ENCODE measurements at places on chromosomes 12 and 14.

DNA sequence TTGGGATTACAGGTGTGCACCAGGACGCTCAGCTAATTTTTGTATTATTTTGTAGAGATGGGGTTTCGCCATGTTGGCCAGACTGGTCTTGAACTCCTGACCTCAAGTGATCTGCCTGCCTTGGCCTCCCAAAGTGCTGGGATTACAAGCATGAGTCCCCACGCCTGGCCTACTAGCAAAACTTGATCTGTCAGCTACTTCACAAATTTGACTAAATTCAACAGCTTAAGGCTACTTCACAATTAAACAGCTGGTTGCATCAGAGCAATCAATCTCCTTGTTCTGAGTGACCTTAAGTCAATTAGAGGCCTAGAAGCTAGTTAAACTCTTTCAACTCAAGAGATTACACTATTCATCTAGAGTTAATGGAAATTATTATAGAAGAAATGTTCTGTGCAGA lies 12.2 kb downstream of the COQ10A start:
- no peak for DNase-seq

GRCh38 chr14:36174767-36175424 lies 1.6 kb downstream of the PTCSC3 start:
- DNase-seq, result no peak

GRCh38 chr12:119713551-119714031 lies 45.7 kb downstream of the PRKAB1 start:
- DNase-seq, result no peak

DNA sequence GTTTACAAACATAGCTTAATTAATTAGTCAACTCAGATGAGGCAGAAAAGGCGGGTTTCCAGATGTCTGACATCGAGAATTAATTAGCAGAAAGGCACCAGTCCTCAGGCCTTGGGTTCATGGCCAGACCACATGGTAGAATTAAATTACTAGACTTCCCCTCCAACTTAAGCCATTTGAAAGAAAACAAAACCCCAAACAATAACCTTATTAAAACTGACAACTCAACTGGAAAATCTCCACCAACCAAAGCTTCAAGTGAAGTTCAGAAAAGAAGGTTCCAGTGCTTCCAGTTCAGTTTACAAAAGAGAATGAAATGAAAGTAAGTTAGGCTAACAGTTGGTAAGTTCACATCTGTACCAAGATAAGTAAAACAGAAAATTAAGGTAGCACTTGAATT lies 349.5 kb downstream of the GRIN2B start:
- no peak for DNase-seq

- DNase-seq, result no peak
These were observed 38.1 kb upstream of the CAPRIN2 start for GRCh38 chr12:30792648-30793499.

GRCh38 chr12:123996581-123996980 lies 23.6 kb downstream of the ZNF664 start:
- no peak for DNase-seq

GRCh38 chr12:84166812-84167211 lies 745.8 kb downstream of the SLC6A15 start:
- no peak for DNase-seq

GRCh38 chr12:124481772-124482566 lies 85.4 kb downstream of the NCOR2 start:
- DNase-seq, result no peak

DNA sequence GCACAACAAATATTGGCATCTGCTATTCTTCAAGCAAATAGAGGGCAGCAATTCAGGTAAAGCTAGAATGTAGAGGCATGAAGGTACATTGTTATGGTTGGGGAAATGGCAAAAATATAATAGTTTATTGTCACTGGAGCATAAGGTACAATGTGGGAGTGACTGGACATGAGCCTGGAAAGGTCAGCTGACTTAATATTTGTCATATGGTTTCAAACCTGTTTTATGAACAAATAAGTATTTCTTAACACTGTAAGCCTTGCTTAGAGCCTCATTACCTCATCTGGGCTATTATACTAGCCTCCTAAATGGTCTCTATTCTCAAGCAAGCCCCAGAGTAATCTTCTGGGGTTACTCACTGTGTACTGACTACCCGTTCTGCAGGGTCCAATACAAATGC lies 33.7 kb downstream of the FAM177A1 start:
- no peak for DNase-seq

- no peak for DNase-seq
These were observed 4.4 kb downstream of the NACA start for GRCh38 chr12:56720731-56721151.

- DNase-seq, result no peak
These were observed 31.4 kb downstream of the EVL start for GRCh38 chr14:100096656-100097055.

GRCh38 chr14:37278636-37279538 lies 81.2 kb downstream of the MIPOL1 start:
- no peak for DNase-seq

DNA sequence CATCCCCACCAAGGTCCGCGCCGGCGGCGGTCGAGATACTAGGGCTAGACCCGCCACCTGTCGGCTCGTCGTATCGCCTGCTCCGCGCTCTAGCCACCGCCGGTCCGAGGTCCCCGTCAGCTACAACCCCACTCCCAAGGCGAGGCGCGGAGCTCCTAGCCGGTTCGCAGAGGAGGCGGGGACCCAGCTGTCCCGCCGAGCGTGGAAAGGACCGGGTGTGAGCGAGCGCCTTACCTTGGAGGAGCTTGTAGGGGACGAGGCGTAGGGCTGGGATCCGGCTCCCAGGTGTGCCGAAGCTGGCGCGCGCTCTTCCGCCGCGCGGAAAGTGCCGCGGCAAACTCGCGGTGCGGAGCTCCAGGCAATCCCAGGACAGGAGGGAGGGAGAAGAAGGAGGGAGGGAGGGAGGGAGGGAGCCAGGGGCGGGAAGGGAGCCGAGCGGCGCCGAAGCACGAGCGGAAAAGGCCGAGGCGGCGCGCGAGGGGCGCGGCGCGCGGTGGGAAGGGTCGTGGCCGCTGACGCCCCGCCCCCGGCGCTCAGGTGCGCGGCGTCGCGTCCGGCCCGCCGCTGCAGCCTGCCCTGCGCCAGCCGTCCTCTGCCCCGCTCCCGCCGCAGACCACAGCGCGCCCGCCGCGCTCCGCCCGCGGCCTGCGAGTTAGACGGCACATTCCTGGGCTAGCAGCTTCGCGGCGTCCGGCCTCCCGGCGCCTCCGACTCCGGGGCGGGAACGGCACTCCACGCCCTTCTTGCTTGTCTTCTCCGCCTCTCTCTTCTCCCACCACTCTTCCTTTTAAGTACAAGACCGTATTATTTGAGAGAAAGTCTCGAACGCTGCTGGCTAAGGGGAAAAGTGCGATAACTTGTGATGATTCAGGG lies at the start of gene PAWR:
Gene PAWR, minus strand, starts transcription at position 327 of the 873 bp plus-strand sequence. CDS start 720 bp downstream, outside the sequence.
- DNase-seq, result no peak

DNA sequence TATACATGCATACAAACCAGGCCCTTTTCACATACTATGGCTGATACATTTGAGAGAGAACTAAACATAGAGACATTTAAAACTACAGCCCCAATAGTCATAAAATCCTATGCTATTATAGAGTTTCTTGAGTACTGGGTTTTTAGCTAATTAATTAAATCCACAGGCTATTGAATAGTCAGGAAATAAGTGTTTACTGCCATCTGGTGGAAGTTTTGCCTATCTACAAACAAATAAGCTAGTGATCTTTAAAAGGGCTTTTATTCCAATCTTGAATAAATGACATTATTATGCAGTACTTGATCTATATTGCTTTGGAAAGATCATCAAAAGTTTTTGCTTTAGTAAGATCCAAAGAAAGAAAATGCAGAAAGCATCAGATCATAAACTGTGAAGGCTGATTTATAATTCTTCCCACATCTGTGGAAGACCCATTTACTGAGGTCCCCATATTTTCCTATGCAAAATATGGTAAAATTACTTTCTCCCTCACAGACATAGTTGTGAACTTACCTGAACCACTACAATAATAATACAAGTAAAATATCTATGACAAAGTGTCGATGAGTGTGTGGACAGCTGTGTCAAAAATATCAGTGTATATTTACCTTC lies 131.3 kb downstream of the ITPR2 start:
- no peak for DNase-seq

- DNase-seq, result no peak
These were observed 6.4 kb downstream of the ACTN1 start for GRCh38 chr14:68972507-68973218.

DNA sequence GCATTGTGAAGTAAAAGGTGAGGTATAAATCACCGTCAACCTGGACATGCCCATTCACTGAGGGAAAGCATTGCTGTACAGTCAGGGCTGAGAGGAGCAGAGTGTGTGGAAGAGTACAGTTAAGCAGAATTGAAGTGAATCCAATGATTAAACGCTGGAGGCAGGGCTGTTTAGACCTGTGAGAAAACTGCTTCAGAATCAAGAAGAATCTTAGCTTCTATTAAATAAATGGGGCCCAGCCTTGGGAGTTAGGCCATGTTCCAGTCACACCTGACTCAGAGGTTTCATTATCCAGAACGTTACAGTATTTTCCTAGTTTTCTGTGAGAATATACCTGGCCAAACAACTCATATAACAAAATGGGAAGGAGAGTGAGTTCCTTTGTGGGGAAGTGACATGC lies 86.9 kb downstream of the ATP23 start:
- DNase-seq, result no peak

- DNase-seq, result no peak
These were observed 28.8 kb upstream of the MANSC4 start for GRCh38 chr12:27808841-27809240.
